ENCODE measurements at places on chromosomes 11 and 22. TPM values are rescaled to one million over a fixed set of nuclear protein-coding genes. Genes with fewer than 3 reads are reported as not detected.

The P2RY2 gene
- total RNA-seq, result 2.4 TPM

The NAALAD2 gene
- not detected for total RNA-seq

The DEUP1 gene
- total RNA-seq, result not detected

The PARVG gene
- total RNA-seq, result 87.6 TPM

The FANCF gene
- total RNA-seq, result 8.8 TPM

The SOX10 gene
- total RNA-seq, result not detected

The TRPC6 gene
- 0.63 TPM for total RNA-seq

The KRTAP5-7 gene
- 0.10 TPM for total RNA-seq

The SYNGR1 gene
- total RNA-seq, result 6.5 TPM

The SF1 gene
- 773 TPM for total RNA-seq

The RASD2 gene
- total RNA-seq, result 0.52 TPM

The SCT gene
- not detected for total RNA-seq

The CCDC116 gene
- not detected for total RNA-seq

The NLRP14 gene
- under 0.01 TPM for total RNA-seq

The ZNF280B gene
- total RNA-seq, result 1.2 TPM

The SYT7 gene
- under 0.01 TPM for total RNA-seq
